ENCODE measurements at places on chromosomes 12 and 14. TPM values are rescaled to one million over a fixed set of nuclear protein-coding genes. Genes with fewer than 3 reads are reported as not detected.

The CLEC7A gene
- 50.8 TPM for total RNA-seq

The FOXN3 gene
- total RNA-seq = 54.6 TPM

The RPGRIP1 gene
- 0.65 TPM for total RNA-seq

The OSGEP gene
- 44.8 TPM for total RNA-seq

The COX8C gene
- total RNA-seq = not detected

The PRPH gene
- 0.67 TPM for total RNA-seq

The TMED8 gene
- total RNA-seq = 10.3 TPM

DNA sequence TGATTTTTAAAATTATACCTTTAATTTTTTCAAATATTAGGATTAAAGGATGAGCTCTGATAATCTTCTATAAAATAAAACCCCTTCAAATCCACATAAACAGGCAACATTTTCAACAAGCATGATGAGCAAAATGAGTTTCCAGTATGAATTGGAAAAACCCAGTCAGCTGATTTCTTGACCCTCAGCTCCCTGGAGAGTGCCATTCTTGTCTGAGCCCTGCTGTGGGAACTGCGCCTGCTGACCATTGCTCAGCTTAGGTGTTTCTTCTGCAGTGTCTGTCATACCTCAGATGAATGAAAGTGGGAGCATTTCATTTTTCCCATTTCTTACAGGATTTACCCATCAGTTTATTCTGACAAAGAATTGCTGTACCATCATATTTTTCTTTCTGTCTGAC, 27.6 kb downstream of the MAPKAPK5 start:
- DNase-seq = no peak

DNA sequence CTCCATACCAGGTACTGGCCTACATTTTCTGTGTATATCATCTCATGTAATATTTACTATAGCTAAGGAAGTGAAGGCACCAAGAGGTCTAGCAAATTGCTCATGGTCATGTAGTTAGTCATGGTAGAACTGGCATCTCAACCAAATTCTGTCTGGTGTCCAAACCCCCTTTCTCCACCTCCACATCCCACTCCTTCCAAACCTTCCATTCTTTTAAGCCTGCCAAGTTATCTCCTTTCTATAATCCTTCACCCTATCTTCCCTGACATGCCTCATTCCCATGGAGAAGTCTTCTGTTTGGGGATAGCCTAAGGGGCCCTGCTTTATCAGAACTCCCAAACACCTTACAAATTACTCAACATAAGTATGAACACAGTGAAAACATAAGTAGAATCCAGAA, 196.2 kb upstream of the HMGA2 start:
- no peak for DNase-seq

DNA sequence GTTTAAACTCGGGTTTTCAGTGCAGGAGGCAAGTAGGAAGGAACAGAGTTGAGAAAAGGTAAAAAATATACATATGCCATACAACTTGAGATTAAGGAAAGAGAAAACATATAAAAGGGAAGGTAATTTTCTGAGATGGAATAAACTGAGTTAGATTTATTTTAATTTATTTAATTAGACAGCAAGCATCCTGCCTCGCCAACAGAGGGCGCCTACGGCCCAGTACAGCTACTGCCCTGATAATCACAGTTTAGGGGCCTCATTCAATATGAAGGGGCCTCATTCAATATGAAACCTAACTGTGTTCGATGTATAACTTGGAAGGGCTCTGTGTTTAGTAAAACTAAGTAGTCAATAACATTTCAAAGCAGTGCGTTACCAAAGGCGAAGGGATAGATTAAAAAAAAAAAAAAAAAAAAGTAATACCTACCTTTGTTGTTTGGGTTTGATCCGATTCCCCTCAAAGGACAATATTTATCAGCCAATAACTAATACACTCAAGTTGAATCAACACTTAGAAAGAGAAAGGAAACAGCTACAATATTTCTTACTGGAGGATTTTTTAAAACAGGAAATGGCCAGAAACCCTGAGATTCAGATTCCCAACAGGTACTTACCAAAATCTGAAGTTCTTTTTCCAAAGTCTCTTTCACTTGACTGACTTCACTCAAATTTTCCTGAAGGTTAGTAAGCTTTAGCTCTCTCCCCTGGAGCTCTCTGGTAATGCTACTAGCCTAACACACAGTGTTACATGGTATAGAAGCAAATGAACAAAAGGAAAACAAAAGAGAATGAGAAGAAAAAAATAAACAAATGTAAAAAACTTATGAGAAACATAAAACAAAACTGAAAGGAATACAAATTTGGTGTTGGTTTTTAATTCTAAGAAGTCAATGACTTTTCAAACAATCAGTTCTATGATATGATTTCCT, 70.0 kb upstream of the VPS33A start:
- DNase-seq = no peak

DNA sequence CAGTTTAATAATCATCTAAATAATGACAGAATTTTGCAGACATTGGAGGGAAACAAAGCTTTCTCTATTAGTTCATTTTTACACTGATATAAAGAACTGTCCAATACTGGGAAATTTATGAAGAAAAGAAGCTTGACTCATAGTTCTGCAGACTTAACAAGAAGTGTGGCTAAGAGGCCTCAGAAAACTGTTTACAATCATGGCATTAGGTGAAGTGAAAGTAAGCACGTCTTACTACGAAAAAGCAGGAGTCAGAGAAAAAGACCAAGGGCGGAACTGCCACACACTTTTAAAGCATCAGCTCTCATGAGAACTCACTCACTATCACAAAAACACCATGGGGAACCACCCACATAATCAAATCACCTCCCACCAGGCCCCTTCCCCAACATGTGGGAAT, 804.4 kb downstream of the FLRT2 start:
- DNase-seq = no peak

- DNase-seq = no peak
Observed at GRCh38 chr12:6097411-6097810, 27.1 kb downstream of the VWF start.

- DNase-seq = no peak
Observed at GRCh38 chr14:77275601-77276017, 4.6 kb upstream of the NGB start.

DNA sequence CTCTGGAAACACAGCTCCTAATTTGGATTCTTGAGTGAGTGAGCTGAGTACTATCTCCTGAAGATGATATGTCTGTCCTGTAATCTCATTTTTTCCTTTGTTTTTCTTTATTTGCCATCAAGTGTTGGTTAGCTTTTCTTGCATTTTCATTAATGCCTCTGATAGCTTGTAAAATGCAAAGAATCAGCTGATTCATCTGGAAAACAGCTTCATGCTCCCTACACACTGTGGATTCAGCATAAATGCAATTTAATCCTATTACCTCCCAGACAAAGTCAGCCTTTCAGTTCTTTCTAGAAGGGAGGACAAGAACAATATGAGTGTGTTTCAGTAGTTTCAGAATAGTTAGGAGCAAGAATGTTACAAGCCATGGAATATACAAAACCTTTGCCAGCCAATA, 79.4 kb downstream of the DACT1 start:
- DNase-seq = no peak

- no peak for DNase-seq
Observed at GRCh38 chr12:90323217-90323616, 614.6 kb upstream of the ATP2B1 start.

DNA sequence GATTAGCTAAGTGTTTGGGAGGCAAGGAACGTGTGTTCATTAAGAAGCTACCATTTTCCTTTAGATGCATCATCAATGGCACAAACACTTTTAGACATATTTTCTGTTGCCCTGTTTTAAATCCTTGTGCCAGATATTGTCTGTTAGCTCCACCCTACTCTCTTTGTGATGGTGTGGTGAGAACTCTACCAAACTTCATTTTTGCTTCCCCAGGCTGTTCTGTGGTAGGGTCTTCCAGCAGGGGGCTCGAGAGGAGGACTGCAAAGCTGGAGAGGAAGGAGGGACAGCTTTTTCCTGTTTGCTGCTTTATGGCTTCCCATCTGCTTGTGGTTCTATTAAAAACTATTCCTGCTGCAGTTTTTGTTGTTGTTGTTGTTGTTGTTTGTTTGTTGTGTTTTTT, 23.8 kb upstream of the STRAP start:
- DNase-seq = no peak

DNA sequence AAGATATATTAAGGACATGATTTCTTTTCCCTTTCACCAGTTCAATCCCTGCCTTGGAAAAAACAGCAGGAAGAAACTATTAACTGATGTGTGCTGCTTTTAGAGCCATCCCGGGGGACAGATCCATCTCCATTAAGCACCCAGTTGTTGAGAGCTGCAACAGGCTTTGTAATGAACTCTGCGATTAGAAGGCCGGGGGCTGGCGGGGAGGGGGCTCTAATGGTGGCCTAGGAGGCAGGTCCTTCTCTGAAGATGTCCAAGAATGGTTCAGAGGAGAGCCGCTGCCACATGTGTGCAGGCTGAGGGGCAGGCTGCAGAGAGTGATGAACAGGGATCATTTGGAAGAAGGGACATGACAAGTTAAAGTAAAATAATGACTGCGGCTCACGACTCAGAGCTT, 67.8 kb downstream of the GALNT8 start:
- DNase-seq = no peak

- DNase-seq = peak; percentile 53
Observed at GRCh38 chr12:67827820-67828383, 161.3 kb upstream of the IFNG-AS1 start.

- DNase-seq = no peak
Observed at GRCh38 chr14:100796946-100797345, 29.0 kb upstream of the MEG3 start.

DNA sequence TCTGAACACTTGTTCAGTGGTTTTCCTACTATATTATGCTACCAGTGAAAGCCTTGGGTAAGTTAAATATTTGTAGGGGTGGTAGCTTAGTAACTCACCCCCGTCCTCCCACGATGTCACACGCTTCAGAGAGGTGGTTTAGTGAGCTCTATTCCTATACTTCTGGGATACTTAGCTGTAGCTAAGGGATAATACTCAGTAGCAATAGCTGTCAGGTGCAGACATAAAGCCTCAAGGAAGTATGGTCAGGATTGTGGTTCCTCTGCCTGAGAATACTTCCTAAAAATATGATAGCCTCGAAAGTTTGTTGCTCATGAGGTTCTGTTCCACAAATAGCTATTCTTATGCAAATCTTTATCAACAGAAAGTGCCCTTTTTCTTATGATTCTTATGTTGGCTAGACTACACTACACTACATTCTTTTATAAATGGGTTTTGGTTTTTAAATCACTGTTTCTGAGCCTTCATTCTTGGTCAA, 11.9 kb downstream of the DLST start:
- no peak for DNase-seq
